ENCODE measurements at places on chromosomes 3 and 15.

GRCh38 chr3:104816716-104817115 lies 550.0 kb upstream of the ALCAM start:
- no peak for DNase-seq

DNA sequence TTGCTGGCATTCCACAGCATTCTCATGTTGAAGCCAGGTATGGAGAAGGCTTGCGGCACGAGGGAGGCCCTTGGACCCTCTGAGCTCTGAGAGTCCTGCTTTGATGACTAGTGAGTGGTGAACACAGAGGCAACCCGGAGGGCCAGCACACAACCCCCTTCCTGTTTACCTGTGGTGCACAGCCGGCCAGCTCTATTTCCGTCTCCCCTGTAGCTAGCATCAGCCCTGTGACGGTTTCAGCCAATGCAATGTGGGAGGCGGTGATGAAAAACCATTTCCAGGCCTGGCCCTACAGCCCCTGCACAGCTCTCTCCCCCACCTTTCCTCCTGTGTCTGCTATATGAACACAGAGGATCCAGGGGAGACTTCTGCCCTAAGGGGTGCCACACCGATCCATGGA lies 76.8 kb upstream of the KLHL25 start:
- DNase-seq, result no peak

GRCh38 chr15:27865323-27865922 lies 233.7 kb downstream of the OCA2 start:
- DNase-seq, result no peak

DNA sequence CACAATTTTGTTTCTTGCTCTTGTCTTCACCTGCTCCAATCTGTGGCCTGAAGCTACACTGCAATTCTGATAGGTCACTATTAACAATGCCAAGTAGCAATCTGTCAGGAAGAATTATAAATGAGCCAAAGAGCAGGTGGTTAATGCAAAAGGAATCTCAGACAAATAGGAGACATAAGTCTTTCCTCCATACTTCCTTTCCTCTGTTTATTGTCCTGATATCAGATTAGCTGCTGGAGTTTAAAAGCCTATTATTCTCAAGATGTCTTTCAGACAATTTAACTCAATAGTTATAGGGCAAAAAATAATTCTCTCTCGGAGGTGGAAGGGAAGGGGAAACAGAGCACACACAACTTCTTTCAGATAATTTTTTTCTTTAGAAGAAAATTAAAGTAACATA lies 491.6 kb downstream of the MFSD1 start:
- no peak for DNase-seq

- DNase-seq, result no peak
Measured at GRCh38 chr3:182384221-182384620, 409.1 kb upstream of the ATP11B start.

GRCh38 chr3:14216257-14217048 lies 37.8 kb downstream of the LSM3 start:
- no peak for DNase-seq

DNA sequence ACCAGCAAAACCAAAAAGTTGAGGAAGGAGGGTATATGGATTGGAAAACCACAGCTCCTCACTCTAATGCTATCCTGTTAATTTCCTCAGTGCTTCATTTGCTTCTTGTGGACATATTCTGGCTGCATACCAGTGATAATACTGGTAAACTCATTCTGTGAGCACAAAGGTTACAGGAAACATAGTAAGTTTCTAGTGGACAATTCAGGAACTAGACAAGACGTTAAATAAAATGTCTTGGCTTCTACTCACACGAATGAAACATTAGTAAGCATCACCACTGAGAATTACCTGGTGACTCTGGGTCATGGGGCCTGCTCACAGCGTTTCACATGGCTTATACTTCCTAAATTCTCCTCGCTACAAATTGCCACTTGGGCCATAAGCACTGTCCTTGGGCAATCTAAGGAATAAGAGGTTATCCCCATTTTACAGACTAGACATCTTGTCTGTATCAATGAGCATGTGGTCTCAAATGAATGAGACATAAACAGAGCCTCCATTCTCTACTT lies 20.1 kb upstream of the PPIB start:
- no peak for DNase-seq

DNA sequence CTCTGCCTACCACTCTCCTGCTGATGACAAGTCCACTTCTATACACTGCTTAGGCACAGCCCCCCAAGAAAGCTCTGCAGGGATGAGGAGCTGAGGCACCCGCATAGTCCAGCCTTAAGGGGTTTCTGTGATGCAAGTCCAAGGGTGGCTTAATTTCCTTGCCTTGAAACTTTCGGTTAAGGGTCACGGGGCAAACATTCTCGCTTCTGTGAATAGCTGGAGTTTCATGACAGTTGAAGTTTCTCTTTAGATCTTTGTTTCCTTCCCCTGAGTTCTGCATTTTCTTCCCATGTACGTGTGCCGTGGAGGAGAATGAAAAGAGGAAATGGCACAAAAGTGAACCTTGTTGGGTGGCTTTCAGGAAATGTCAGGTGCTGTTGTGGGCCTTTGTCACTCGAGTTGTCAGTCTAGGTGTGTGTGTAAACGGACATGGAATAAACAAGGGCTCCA lies 7.0 kb downstream of the GPR160 start:
- DNase-seq, result no peak

GRCh38 chr3:137097386-137097785 lies 139.6 kb downstream of the IL20RB start:
- DNase-seq, result no peak

DNA sequence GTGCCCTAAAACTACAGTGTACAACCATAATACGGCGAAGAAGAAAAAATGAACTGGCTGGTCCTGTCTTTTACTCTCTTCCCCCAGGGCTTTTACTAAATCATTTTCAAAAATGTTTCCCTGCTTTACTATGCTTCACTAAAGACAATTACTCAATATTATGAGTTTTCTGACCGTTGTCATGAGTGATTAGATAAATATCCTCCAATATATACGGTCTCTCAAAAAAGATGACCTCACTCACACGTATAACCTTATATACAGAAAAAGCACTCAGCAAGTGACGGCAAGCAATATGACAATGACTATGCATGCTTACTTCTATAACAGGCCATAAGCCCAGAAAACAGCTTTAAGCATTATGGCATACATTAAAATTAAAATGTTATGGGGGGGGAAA lies 60.5 kb downstream of the TBL1XR1 start:
- no peak for DNase-seq

- DNase-seq, result no peak
Measured at GRCh38 chr15:42395838-42396237, 36.5 kb downstream of the CAPN3 start.

DNA sequence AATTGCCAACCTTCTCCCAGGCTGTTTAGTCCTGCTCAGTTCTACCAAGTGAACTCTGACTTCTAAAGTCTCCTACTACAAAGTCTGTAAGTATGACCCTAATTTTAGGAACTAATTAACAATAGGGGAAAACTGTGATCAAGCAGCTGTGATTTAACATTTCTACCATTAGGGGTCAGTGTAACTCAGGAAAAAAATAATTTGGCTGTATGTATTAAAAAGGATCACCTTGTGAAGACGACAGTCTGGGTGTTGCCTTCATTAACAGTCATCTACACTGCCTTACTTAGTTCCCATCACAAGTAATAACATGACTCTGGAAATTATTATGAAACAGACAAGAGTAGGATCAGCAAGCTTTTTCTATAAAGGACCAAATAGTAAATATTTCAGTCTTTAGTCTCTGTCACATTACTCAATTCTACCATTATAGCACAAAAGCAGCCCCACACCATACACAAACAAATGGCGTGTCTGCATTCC lies 4.2 kb upstream of the NPHP3 start:
- DNase-seq, result peak; percentile 42

DNA sequence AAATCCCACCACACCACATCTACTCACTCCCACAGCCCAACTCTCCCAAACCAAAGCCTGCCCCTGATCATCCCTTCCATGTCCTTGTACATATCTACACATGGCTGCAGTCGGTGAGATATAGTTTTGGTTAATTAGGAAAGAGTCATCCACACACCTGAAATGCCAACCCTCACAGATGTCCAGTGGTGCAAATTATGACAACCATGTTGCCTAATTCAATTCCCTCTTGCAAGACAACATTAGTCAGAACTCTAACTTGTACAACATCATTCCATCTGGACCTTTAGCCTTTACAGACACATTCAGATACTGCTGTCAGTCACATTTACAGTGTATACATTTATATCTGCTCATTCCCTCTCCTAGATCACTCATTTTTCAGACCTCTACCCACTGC lies 41.2 kb downstream of the TUBGCP4 start:
- no peak for DNase-seq

- no peak for DNase-seq
Measured at GRCh38 chr3:22492342-22492741, 710.8 kb upstream of the UBE2E2 start.

GRCh38 chr3:136465296-136465695 lies 215.2 kb downstream of the PCCB start:
- DNase-seq, result peak; percentile 59

DNA sequence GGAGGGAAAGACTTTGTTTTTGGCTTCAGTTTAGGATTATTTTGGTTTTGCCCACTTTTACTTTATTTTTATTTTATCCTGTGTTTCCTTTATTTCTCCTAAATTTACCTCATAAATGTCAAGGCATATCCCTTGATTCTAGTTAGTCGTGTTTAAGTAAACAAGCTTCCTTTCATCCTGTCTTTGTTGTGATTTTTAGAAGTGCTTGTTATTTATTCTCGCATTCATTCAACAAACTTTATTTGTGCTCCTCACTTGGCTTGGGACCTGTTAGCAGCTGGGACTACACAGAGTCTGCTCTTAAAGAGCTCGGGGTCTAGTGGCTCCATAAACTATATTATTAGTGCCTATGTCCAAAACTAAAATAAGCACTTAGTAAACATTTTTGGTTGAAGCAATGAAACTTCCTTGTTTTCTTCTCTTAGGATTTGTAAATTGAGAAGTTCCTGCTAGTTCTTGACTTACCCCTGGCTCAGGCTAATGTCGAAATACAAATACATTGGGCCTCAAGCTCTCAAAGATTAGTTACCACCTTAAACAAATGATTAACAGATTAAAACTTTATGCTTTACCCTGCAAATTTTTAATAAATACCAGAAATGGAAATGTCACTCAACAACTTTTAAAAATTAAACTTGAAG lies 19.0 kb upstream of the DMXL2 start:
- DNase-seq, result no peak
